Cerebellum (tissue), 4 donors: ENCODE measurements at places on chromosomes 11 and 22. TPM values are rescaled to one million over a fixed set of nuclear protein-coding genes. Genes with fewer than 3 reads are reported as not detected.

DNA sequence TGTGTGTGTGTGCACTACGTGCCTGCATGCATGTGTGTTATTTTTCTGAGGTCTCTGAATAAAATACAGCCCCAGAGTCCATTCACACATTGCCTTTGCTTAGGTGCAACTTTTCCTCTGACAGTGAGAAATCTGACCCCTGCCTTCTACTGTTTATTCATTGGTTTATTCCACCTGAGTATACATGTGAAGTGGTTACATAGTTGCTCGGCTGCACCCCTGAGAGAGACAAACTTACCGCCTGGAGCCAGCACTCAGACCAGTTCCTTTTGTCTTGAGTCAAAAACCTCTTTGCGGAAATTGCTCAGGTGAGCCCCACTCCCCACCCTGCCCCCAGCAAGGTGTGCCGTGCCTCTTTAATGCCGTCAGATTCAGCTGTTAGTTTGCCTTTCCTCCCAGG, 363.6 kb downstream of the BRD1 start:
- no peak for DNase-seq

DNA sequence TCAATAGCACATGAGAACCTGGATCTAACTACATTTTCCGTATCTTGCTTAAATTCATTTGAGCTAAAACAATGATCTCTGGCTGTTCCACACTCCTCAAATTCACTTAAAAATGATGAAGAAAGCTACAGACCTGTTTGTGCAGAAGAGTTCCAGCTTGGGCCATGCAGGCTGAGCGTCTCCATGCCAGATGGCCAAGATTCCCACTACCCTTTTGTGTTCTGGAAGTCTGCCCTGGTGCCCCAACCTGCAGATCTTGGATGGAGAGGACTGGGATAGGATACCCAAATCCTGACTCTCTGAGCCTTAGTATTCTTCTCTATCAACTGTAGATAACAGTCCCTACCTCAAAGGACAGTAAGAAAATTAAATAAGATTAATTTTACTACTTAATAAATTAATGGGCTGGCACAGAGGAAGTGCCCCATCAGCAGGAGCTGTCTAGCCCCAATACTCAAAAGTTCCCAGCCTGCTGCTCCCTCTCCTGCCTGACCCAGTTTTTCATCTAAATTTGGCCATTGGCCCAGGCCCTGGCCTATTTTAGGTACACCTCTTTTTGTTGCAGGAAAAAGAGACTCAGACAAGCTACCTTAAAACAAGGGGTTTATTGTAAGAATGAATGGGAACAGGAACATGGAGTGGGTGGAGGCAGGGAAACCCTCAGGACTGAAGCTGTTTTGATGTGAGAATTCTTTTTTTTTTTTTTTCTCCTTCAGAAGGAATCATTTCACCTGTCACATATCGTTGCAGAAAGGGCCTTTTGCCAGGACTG, 81.4 kb upstream of the GRK3 start:
- DNase-seq = peak; percentile 86

- DNase-seq = peak; percentile 79
Measured at GRCh38 chr11:46006418-46007070, 84.1 kb downstream of the LARGE2 start.

- no peak for DNase-seq
Measured at GRCh38 chr11:125935056-125935455, 10.8 kb upstream of the VSIG10L2 start.

POTEH gene
- not detected for total RNA-seq

DNA sequence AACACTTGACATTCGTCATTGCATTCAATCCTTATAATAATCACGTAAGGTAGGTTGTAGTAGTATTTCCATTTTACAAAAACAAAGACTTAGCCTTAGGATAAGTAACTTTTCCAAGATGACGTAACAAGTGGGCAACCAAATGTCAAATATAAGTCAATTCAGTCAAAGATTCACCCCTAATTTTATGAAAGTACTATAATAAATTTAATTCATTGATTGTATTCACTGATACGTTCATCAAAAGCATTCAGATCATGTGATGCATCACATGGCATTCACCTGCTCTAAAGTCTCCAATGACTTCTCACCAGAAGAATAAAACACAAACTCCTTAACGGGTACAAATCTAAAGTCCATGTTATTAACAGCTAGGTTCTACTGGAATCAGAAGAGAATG, 2.1 kb downstream of the KIF18A start:
- no peak for DNase-seq

MUC2 gene
- 1.5 TPM for total RNA-seq

- DNase-seq = no peak
Measured at GRCh38 chr11:78605296-78605695, 30.6 kb upstream of the NARS2 start.

MS4A3 gene
- total RNA-seq = 0.82 TPM

- DNase-seq = no peak
Measured at GRCh38 chr22:30992565-30992964, 23.5 kb downstream of the TUG1 start.

DNA sequence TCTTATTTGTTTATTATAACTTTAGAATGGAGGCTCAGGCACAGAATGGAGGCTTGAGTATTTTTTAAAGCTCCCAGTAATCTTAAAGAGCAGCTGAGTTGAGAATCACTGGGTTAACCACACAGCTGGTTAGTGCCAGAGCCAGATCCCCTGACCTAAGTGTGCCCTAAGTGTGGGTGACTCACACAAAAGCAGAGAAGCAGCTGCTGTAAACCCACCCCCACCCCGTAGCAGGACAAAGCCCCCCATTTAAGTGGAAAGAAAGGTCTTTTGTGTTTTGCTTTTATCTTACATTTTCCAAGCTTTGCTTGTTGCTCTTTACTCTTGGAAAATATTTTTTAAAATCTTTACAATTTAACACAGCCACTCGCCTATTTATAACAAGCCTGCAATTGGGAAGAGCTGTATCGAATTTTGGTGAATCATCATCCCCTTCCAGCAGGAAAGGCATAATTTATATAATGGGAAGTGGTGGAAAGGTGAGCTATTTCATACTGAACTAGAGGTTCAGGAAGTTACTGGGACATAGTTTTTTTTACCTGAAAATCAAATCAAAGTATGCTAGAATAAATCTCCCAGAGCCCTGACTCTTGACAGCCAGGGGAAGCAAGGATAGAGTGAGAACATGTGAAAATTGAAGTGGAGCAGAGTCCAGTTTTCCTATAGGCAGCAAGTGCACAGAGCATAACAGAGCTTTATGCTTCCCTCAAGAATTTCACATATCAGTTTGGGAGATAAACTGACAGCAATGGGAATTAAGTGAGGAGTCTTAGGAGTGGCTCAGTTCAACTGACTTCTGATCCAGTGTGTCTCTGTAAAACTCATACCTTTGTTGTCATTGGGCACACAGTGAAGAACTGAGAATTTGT, 405.7 kb downstream of the AASDHPPT start:
- no peak for DNase-seq

GRCh38 chr22:35380013-35380412, 883 bp upstream of the HMOX1 start:
- no peak for DNase-seq

DNA sequence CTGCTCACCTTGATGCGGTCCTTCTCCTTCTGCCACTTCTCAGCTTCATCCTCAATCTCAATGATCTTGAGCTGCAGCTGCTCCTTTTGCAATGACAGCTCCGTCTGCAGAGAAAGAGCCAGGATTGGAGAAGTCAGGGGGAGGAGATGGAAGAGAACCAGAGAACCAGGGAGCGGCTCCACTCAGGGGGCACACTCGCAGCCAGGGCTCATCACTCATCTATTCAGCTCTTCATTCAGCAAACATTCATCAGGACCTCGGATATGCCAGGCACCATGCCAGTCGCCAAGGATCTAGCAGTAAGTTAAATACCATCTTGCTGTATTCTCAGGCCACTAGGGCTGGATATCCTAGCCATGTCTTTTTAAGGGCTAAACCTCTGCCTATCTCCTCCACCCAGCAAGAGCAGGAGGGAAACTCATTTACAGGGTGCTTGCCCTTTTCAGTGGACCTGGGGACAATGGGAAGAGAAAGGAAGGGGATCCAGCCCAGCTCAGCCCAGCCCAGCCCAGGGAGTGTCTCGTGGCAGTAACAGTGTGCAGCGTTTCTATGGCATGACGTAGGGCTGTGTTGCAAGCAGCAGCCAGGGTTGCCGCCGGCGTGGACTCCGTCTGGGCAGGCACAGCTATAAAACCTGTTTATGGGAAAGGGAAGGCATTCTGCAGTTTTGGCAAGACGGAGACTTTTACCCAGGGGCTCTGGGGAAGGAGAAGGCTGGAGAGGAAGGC, 9.4 kb downstream of the TRIM29 start:
- DNase-seq = peak; percentile 26

DNA sequence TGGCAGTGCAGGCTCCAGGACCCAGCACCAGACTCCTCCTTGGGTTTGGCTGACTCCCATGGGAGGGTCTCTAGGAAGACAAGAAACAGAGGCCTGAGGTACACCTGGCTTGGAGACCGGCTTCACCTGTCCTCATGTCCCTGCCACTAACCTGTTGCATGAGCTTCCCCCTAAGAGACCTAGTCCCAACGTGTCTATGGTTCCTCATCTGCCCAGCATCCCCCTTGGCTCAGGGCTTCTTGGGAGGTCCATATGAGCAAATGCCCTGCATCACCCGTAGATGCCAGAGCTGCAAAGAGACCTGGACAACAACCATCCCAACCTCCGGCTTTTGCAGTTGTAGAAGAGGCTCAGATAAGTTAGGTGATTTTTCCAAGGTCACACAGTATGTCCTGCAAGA, 123.5 kb downstream of the BUD13 start:
- DNase-seq = no peak

CTTN gene
- 119 TPM for total RNA-seq

GRCh38 chr11:78612721-78613377, 38.2 kb upstream of the NARS2 start:
- no peak for DNase-seq

- no peak for DNase-seq
Measured at GRCh38 chr11:40162901-40163883, 1296.3 kb downstream of the LRRC4C start.

- DNase-seq = no peak
Measured at GRCh38 chr11:61267437-61267841, 26.5 kb downstream of the PGA5 start.

GRCh38 chr22:42622061-42622710, 7.5 kb upstream of the POLDIP3 start:
- DNase-seq = no peak

GRCh38 chr11:70155386-70155785, 47.7 kb upstream of the FADD start:
- DNase-seq = no peak

GRCh38 chr11:3197878-3198528, 20.6 kb downstream of the MRGPRG start:
- no peak for DNase-seq

YPEL1 gene
- 38.7 TPM for total RNA-seq

MOGAT2 gene
- total RNA-seq = 0.27 TPM

GRCh38 chr22:31995046-31995445, 48.0 kb upstream of the SLC5A1 start:
- no peak for DNase-seq

CALCA gene
- total RNA-seq = 3.1 TPM

- DNase-seq = no peak
Measured at GRCh38 chr11:17145972-17146371, 61.8 kb downstream of the PIK3C2A start.

PDGFD gene
- total RNA-seq = 4.8 TPM

BACE1 gene
- total RNA-seq = 26.6 TPM

DNA sequence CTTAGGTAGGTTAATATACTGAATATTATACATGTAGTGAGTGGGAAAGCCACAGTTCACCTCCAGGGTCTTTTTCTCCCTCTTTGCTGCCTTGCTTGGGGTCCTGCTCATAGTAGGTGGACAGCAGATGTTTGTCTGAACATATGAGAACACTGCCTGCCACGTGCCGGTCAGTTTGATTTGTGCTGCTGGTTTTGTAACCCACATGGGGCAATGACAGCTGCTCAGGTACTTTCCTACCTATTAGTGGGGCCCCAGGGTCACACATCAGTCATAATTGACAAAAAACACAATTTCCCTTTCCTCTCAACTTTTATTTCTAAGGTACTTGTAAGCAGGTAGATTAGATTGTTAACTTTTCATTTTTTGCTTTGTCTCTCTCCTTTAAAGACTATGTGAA, 43.8 kb downstream of the BMAL1 start:
- no peak for DNase-seq

GRCh38 chr11:19817265-19817851, 104.7 kb downstream of the NAV2 start:
- no peak for DNase-seq

- DNase-seq = no peak
Measured at GRCh38 chr11:10381736-10382135, 73.3 kb upstream of the AMPD3 start.

GRCh38 chr11:65653229-65654225, 9.2 kb downstream of the RELA start:
- DNase-seq = no peak

DNA sequence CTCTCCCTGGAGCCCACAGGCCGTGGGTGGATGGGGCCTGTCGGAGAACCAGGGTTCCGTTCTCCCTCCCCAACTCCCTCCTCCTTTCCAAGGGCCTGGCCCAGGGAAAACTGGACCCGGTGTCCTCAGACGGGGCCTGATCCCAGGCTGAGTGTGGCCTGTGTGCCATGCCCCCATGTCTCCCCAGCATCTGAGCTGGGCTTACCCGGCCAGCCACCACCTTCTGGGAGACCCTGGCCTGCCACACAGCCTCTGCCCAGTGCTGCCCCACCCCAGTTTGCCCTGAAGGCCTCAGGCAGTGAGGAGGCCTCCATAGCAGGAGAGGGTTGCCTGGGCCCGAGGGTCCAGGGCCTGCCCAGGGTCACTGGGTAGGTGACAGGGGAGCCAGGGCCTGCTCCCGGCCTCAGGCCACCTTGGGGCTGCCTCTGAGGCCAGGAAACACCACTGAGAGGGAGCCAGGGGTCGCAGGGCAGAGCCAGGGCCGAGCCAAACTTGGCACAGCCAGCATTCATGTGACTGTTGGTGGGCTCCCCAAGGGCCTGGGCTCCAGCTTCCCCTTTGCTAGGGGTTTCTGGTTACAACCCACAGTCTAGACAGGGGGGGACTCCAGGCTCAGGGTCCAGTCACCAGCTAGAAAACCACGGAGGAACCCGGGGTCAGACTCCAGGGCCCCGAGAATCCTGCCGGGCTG, 590 bp upstream of the IFITM10 start:
- DNase-seq = no peak

PHLDA2 gene
- total RNA-seq = not detected

- DNase-seq = no peak
Measured at GRCh38 chr22:46793497-46793896, 31.0 kb downstream of the TBC1D22A start.

GRCh38 chr11:82929121-82929520, 27.6 kb downstream of the DDIAS start:
- no peak for DNase-seq

- DNase-seq = no peak
Measured at GRCh38 chr11:13908535-13908934, 54.0 kb upstream of the SPON1 start.

- no peak for DNase-seq
Measured at GRCh38 chr11:47241841-47242301, 6.7 kb downstream of the ACP2 start.

CABP4 gene
- total RNA-seq = 0.27 TPM

KIF18A gene
- total RNA-seq = 15.0 TPM
